ENCODE measurements at places on chromosomes 4 and X. TPM values are rescaled to one million over a fixed set of nuclear protein-coding genes. Genes with fewer than 3 reads are reported as not detected.

The STOX2 gene
- 4.2 TPM for total RNA-seq

The C1QTNF7 gene
- not detected for total RNA-seq

The GLOD5 gene
- total RNA-seq: not detected

The SH3RF1 gene
- 12.8 TPM for total RNA-seq

The PFKFB1 gene
- not detected for total RNA-seq

The UGT2B10 gene
- not detected for total RNA-seq

The ACE2 gene
- 1.6 TPM for total RNA-seq

The SERPINA7 gene
- not detected for total RNA-seq

The FANCB gene
- 2.3 TPM for total RNA-seq

The ESX1 gene
- not detected for total RNA-seq

The UGT2B17 gene
- total RNA-seq: not detected

The NHS gene
- total RNA-seq: 3.6 TPM

The SATL1 gene
- total RNA-seq: not detected

The ZGRF1 gene
- 5.6 TPM for total RNA-seq

The RPL10 gene
- total RNA-seq: 4,888 TPM

The SLC7A11 gene
- total RNA-seq: 7.6 TPM

The GAGE1 gene
- not detected for total RNA-seq

The WDR17 gene
- total RNA-seq: 0.21 TPM

The JCHAIN gene
- total RNA-seq: not detected

The MAGEA1 gene
- total RNA-seq: not detected

The FGB gene
- total RNA-seq: not detected

The RADX gene
- 2.2 TPM for total RNA-seq

The CT45A2 gene
- not detected for total RNA-seq

The TMPRSS11F gene
- 2.8 TPM for total RNA-seq

The F8 gene
- 0.33 TPM for total RNA-seq

The TMEM150C gene
- total RNA-seq: 0.42 TPM

The VCX3B gene
- total RNA-seq: not detected

The CHST7 gene
- 7.6 TPM for total RNA-seq

The FGF16 gene
- total RNA-seq: not detected

The IDS gene
- total RNA-seq: 29.2 TPM

The HTN1 gene
- not detected for total RNA-seq

The CSN3 gene
- total RNA-seq: not detected

The CFAP99 gene
- total RNA-seq: not detected

The PLS3 gene
- total RNA-seq: 271 TPM

The PRDM8 gene
- total RNA-seq: 0.70 TPM

The UGDH gene
- 47.3 TPM for total RNA-seq

The MAGEA12 gene
- not detected for total RNA-seq

The ARHGAP24 gene
- total RNA-seq: 3.4 TPM

The MXRA5 gene
- 0.85 TPM for total RNA-seq

The FRYL gene
- 51.7 TPM for total RNA-seq

The SLC9B1 gene
- total RNA-seq: not detected

The MAB21L2 gene
- total RNA-seq: not detected

The ZNF711 gene
- total RNA-seq: 0.88 TPM

The SPANXB1 gene
- not detected for total RNA-seq

The LDB2 gene
- not detected for total RNA-seq

The UCP1 gene
- total RNA-seq: not detected

The LIMCH1 gene
- 2.4 TPM for total RNA-seq

The SLC16A2 gene
- 6.3 TPM for total RNA-seq

The ADAMTS3 gene
- 0.42 TPM for total RNA-seq
